ENCODE measurements at places on chromosomes 13 and 19.

DNA sequence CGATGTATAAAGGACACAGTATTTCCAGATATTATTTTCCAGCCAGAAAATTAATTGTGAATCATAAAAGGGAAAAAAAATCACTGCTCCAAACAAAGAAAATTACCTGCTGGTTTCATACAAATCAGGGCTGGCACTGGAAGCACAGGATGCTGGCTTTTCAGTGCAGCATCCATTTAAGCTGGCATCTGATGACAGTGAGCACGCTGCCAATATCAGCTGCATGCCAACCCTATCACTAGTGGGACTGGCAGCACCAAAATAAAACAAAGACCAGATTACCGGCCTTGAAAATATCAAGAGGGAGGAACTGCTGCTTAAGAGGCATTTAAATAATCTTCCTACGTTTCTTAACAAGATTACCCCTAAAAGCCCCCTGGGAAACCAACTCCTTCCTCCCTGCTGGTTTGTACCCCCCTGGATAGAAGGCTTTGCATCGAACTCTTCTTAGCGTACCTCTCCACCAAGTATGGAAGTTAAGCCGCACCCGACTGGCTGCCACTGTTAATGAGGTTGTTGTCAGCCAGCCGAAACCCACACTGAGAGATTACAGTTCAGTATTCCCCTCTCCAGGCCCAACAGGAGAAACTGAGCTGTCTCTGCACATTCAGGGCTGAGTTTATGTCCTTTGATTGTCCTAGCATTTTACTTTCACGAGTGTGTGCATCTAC, 257.8 kb downstream of the EFNB2 start:
- no peak for DNase-seq

GRCh38 chr13:71030784-71031183, 836.2 kb downstream of the DACH1 start:
- no peak for DNase-seq

GRCh38 chr19:29841559-29842367, 30.0 kb downstream of the CCNE1 start:
- DNase-seq, result no peak

DNA sequence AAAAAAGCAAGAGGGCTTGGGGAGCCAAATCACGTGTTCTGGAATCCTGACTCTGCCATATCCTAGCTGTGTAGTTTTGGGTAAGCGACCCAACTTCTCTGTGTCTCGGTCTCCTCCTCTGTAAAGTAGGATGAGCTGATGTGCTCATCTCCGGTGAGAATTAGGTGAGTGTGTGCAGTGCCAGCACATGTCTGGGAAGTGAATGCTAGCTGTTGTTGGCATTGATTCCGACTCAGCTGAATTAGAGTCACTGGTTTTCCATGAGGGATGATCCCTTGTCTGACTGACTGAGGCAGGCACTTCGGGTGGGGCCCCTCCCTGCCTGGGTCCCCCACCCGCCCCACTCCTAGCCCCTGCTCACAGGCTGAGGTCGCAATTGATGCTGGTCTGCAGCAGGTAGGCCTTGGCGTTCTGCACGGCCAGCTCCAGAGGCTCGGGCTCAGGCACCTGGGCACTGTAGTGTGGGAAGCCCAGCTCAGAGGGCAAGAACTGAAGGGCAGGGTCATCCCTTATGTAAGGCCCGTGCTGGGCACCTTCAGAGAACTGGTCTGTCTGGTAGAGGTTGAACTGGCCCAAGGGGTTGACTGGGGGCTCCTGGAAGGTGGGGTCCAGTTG, 835 bp downstream of the RSPH6A start:
- DNase-seq, result no peak

DNA sequence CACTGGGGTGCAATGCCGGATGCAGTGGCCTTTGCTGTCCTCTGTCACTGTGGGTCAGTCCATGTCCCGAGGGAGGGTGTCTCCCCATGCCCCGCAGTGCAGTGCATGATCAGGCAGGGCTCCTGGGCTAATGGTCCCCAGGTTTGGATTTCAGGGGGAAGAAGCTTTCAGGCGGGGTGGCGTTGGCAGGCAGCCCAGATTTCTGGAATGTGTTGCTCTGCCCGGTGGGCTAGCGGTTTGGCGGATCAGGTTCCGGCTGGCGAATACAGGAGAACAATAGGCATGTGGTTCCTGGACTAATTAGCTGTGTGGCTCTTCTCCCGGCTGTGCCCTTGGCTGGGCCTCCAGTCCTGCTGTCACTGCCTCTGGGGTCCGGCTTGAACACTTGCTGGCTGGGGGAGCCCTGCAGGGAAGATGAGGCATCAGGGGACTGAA, 141.3 kb downstream of the FGF9 start:
- DNase-seq, result no peak

- no peak for DNase-seq
Measured at GRCh38 chr19:18289471-18290301, 8.3 kb upstream of the JUND start.

DNA sequence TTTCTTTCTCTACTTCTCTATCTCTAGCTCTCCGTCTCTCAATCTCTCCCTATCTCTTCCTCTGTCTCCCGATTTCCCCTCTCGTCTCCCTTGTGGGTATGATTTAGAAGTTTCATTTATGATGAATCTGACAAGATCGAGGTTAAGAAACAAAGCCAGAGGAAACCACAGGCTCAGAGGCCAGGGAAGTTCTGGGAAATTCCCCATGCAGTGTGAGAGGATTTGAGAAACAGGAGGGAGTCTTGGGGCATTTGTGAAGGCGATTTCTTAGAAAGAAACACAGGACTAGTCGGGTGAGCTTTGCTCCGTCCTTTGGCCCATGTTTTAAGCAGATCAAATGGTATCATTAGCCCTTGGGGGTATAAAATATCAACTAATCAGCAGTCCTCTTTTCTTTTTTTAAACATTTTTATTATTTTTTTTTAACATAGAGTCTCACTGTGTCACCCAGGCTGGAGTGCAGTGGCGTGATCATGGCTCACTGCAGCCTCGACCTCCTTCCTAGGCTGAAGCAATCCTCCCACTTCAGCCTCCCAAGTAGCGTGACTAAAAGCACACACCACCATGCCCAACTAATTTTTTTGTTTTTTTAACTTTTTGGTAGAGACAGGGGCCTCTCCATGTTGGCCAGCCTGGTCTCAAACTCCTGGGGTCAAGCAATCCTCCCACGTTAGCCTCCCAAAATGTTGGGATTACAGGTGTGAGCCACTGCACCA, 25.8 kb downstream of the TNFSF9 start:
- DNase-seq, result no peak

DNA sequence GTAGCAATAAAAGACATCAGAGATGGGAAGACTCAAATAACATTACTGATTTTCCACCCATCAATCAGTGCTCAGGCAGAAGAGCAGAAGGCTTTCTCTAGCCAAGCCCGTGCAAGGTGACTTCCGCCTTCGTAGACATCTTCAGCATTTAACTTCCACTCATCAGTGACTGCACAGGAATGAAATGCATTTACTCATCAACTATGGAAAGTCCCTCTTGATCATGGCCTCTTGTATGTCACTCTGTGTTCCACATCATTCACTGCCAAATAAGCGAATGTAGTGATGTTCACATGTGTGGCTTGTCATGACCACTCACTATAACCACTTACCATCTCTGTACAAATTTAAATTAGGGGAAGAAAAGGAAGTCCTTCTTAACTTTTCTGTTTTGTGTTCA, 49.4 kb downstream of the SACS start:
- no peak for DNase-seq

DNA sequence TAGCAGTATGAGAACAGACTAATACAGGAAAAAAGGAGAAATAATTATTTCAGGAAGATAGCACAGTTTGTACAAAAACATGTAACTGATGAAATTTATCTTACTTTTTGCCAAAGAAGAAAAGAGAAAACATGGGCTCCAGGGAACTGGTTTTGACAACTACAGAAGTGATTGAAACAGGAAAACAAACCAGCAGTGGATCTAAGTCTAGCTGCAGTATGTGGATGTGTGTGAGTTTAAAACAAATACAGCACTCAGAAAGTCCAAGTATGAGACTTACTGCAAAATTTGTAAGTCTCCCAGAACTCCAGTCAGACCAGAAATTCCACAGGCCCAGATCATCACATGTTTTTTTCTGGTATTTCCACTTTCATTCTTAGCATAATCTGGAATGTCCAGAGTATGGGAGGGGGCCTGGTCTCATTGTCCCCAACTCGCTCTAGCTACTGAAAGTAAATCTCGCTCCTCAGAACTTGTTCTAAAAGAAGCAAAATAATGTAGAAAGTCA, 259.5 kb downstream of the NHLRC3 start:
- no peak for DNase-seq

- peak; percentile 63 for DNase-seq
Measured at GRCh38 chr19:17390665-17391370, 3.2 kb downstream of the CCDC194 start.

DNA sequence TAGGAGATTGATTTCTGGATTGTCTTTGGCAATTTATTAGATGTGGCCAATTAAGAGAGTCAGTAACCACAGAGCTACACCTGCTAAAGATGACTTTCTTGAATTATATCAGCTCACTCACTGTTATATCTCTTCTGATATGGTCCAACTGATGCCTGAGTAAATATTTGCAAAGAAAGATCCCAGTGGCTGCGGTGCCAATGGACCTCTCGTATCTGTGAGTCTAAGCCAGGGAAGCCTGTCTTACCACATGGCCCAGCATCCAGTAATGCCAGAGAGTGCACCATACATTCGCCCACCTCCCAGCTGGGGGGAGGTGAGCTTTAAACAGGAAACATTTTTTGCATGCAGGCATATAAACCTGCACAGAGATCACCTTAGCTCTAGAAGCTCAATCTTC, 82.7 kb upstream of the SLC15A1 start:
- DNase-seq, result no peak

GRCh38 chr19:3041761-3042620, 12.9 kb upstream of the TLE2 start:
- no peak for DNase-seq

GRCh38 chr19:1907563-1908363, 2.6 kb downstream of the ADAT3 start:
- DNase-seq, result peak; percentile 33

DNA sequence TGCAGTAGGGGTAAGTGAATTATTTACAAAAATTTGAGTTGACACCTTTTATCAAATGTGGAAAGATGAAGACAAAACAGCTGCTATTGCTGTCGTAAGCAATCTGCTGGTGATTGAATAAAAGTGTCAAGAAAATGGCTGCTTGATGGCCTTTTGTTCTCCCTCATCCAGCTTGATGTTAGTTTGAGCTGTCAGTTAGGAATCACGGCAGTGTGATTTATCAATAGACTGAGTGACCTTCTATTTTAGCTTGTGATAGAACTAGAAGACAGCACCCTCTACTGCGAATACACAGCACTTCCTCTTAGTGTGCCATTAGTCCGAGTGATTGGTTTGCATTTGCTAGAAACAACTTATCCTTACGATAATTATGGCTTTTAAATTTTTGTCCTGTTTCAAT, 76.3 kb downstream of the MZT1 start:
- DNase-seq, result peak; percentile 59

DNA sequence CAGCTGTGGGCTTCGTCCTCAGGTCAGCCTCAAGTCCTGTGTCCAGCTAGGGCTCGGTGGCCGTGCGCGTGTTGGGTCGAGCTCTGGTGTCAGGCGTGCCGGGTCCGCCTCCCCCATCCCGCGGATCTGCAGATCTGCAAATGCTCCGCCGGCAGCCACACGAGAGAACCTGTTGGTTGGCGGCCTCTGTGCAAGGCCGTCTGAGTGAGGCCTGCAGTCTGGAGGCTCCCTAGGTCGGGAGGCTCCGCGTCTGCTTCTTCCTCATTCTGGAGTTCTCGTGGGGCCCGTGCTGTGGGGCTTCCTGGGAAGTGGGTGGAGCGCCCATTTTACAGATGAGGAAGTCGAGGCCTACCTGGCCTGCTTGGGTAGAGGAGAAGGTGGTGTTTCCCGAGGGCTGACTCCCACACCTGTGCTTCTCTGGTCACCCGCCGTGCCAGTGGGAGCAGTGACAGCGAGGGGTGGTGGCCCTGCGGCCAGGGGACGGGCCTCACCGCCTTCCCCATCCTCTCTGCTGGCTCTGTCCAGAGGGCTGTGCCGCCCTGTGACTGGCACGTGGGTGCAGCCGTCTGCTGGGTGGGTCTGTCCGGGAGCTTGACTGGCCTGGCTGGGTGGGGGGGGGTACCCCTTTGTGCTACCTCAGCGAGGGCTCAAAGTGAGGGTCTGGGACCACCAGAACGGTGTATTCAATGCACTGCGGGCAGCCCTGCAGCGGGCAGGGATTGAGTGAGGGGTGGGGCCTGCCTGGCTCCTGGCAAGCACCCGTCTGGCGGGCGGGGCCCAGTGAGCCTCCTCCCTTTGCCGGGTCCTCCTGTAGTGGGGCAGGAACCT, 3.3 kb downstream of the CSNK1G2 start:
- no peak for DNase-seq

DNA sequence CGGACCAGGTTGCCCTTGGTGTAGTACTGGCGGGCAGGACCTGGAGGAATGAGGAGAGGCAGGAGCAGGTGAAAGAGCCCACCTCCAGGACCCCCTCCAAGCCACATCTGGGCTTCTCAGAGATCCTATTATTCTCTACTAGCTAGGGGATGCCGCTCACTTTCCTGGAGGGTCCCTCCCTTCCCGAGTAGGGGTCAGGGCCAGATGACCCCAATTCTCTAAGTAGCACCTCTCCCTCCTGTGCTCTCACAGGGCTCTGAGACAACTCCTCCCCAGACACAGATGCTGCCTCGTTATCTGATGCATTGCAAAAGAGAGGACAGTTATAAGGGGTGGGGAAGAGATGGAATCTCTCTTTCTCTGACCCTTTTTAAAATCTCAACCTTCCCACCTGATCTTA, 22.9 kb downstream of the GP6 start:
- no peak for DNase-seq

GRCh38 chr19:2540646-2541454, 64.9 kb downstream of the GADD45B start:
- DNase-seq, result no peak

GRCh38 chr19:10718205-10719196, 622 bp downstream of the DNM2 start:
- no peak for DNase-seq

GRCh38 chr19:48638831-48639381, 1.7 kb upstream of the DBP start:
- DNase-seq, result no peak

DNA sequence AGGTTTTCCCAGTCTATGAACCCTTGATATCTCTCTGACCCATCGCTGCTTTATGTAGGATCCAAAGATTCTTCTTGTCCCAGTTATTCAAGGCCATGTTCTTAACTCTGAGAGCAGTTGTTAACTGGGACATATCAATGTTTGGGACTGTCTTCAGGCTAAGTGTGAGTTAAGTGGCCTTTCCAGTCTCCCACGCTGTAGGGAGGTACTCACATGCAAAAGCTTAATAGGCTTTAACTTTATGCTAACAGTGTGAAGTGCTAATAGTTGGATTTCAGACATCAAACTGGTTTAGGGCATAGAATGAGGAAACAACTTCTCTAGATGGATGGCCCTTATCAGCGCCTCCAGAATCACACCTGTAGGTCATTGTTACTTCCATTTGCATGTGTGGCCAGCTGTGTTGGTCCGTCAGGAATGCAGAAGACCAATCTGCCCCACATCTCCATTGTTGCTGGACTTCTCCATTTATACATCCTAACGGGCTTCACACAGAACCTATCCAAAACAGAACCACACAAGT, 104.7 kb upstream of the MBNL2 start:
- DNase-seq, result no peak

DNA sequence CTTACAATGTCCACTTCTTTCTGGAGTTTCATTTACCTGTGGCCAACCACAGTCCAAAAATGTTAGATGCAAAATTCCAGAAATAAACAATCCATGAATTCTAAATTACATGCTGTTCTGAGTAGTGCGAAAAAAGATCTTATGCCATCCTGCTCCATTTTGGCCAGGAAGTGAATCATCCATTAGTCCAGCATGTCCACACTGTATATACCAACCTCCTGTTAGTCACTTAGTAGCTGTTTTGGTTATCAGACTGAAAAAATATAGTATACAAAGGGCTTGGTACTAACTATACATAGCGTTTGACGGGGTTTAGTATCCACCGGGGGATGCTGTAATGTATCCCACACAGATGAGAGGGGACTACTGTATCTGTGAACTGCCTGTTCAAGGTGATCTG, 618.0 kb upstream of the ARGLU1 start:
- DNase-seq, result no peak
